ENCODE measurements at places on chromosomes 3 and 15.

GRCh38 chr15:70636540-70637165 lies 126.7 kb downstream of the UACA start:
- no peak for DNase-seq

- DNase-seq, result no peak
These were observed 342.1 kb upstream of the LRRC3B start for GRCh38 chr3:26280517-26280916.

DNA sequence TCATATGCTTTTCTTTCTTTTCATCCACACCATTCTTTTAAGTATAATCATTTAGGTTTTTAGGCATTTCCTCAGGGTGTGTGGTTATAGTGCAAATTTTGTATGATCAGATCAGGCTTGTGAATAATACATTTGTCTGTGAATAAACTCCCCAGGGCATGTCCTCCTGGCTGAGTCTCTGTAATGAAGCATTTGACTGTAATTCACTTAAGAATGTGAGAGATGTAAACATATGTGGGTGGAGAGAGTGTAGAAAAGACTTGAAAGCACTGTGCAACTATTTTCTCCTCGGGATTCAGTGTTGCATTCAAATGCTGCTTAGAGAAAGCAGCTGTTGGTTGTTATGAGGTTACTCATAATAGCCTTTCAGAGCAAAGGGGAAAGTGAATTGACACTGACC lies 996.5 kb downstream of the TUSC7 start:
- DNase-seq, result no peak

DNA sequence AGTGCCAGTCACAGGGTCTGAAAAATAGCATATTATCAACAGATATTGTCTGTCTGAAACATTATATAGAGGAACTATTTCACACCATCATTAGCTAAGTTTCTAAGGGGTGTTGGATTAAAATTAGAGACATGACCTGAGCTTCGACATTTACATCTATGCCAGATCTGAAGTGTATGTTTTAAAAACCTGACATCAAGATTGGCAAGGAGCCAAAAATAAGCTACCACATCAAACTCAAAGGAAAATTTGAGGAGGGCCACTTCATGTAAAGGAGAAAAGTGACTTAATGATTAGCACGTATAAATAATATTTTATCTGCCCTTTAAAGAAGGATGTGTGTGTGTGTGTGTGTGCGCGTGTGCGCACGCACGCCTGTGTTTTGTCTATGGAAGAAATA lies 752.0 kb upstream of the GRM7 start:
- DNase-seq, result no peak

GRCh38 chr3:106533788-106534160 lies 665.0 kb upstream of the CBLB start:
- no peak for DNase-seq

DNA sequence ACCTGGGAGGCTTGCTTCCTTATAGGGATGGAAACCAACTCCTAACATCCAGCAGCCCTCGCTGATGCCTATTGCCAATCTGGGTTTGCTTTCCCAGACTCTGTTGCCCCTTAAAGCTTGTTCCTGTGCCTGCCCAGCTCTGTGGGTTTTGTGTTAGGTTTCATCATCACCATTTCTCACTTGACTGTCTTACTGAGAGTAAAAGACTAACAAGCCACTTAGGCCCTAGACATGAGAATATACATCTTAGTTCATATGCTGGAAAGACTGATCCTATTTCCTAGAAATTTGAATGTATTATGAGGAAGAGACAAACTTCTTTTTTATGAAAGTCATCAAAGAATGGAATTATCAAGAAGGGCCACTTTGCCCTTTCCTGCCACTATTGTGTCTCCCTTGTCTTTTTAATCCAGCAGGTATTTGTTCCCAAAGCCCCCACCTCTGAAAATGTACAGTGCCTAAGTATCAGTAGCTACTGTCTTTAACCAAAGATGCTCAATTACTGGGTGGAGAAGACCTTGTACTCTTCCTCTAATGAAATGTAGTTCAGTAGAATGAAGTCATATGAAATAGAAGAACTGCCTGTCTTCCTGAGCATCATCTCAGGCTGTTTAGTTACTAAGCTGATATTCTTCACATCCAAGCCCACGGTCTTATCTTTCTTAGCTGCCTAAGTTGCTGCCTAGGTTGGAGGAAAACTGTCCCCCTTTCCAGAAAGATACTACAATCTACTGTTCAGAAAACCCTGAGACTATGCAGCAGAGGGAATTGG lies 59.8 kb upstream of the ZPLD1 start:
- no peak for DNase-seq

GRCh38 chr3:109018828-109019227 lies 65.1 kb upstream of the GUCA1C start:
- DNase-seq, result no peak

DNA sequence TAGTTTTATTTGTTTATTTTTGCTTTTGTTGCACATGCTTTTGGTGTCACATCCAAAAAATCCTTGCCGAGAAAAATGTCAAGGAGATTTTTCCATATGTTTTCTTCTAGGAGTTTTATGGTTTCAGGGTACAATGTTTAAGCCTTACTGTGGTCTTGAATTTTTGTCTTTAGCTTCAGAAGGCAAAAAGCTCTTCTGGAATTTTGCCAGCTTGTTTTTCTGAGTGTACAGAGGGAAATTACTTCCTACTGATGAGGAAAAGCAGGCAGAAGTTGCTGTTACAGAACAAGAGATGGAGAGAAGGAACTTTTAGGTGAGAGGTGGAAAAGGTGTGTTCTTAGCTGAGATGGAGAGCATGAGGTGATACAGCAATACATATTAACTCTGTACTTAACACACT lies 59.6 kb downstream of the UBE2E2 start:
- no peak for DNase-seq

DNA sequence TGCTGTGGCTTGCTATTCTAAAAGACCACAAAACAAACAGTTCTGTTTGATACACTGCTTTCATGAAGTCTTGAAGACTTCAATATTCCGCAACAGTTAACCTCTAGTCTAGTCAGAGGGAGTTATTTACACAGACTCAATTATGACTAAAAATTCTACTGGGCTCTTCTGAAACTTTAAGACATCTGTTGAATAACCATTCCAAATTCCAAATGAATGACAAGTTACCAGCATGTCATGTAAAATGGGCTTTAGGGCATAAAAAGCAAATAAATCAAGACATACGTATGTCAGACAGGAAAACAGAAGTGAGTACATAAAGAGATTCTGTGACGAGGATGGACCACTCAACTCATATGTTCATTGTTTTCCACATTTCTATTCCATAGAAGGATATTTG lies 93.9 kb downstream of the PLOD2 start:
- no peak for DNase-seq

GRCh38 chr3:130488288-130488687 lies 28.7 kb upstream of the COL6A6 start:
- DNase-seq, result no peak

DNA sequence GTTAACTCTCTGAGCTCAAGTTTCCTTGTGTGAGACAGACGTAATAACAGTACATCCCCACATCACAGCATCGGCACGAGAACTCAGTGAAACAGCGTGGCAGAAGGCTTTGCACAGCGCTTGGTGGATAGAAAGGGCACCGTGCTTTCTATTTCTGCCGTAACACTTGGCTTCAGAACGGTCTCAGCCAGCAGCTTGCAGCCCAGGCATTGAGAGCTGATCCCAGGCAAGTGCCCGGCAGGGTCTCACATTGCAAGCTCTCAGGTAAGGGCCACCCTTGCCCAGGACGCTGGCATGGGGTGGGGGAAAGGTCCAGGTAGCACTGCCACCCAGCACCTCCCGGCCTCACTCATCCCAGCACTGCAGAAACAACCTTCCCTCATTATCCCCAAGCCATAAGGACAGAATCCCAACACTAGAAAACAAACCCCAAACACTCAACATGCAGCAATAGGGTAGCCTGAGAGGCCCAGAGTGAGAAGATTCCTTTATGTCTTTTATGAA lies 70.5 kb upstream of the ITGA11 start:
- no peak for DNase-seq

- DNase-seq, result peak; percentile 43
These were observed 607 bp upstream of the IMP3 start for GRCh38 chr15:75640483-75641178.

GRCh38 chr3:70982700-70983140 lies 600.8 kb downstream of the FOXP1 start:
- DNase-seq, result no peak

DNA sequence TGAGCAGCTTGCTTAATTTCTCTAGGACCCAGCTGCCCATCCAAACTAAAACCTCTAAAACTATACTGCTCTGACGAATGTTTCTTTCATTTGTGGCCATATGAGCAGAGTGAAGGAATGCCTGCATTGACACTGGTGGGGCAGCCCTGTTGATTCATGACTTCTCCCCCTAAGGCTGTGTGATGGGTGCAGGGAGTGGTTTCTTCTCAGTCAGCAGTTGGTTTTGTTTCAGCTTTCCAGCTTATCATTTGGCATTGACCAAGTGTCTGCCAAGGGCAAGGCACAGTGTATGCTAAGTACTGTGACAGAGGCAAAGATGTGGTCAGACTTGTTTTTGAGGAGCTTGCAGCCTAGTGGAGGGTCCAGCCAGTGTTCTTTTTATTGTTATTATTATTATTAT lies 4.7 kb downstream of the ABHD6 start:
- DNase-seq, result no peak

- DNase-seq, result peak; percentile 90
These were observed 492 bp downstream of the MORF4L1 start for GRCh38 chr15:78872972-78873792.

GRCh38 chr15:80584973-80585525 lies 110.1 kb upstream of the ABHD17C start:
- DNase-seq, result no peak

DNA sequence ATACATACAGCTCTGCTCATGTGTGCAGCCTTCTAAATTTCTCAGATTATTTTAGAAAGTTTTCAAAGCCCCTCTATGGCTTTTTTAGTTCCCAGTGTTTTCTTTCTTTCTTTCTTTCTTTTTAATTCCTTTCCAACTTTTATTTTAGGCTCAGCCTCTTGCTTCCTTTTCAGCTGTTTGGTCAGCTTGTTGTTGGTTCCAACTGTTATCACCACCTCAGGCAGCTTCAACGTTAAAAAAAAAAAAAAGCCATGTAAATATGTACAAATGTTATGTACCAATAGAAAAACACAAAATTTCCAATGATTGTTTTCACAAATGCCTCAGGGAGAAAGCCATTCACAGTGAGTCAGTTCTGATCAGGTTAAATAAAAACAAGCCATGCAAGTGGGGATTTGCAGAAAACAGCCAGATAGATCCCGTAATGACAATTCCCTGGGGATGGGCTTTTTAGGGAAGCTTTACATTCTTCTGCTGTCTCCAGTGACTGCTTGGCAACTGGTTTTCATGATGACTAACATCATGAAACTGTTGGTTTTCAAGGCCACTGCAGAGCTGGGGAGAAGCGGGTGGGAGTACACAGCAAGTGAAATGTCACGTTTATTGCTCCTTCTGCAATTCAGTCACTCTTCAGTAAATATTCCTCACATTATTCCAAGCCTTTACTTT lies 908.4 kb downstream of the EPHA3 start:
- DNase-seq, result no peak

DNA sequence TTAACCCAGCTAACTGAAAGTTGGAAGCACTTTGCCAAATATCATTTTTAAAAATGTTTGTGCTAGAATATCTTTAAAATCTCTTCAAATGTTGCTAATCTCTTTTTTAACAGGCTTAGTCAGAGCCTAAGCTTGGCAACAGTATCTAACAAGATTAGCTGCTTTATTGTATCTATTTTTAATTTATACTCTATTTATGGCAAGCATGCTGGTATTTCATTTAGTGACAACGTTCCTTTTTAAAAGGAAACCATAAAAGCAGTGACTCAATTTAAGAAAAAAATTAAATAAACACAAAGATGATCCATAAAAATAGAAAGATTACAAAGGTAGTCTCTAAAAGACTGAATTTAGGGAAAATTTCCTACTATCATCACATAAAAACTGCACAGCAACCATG lies 40.5 kb downstream of the SLC12A6 start:
- no peak for DNase-seq

DNA sequence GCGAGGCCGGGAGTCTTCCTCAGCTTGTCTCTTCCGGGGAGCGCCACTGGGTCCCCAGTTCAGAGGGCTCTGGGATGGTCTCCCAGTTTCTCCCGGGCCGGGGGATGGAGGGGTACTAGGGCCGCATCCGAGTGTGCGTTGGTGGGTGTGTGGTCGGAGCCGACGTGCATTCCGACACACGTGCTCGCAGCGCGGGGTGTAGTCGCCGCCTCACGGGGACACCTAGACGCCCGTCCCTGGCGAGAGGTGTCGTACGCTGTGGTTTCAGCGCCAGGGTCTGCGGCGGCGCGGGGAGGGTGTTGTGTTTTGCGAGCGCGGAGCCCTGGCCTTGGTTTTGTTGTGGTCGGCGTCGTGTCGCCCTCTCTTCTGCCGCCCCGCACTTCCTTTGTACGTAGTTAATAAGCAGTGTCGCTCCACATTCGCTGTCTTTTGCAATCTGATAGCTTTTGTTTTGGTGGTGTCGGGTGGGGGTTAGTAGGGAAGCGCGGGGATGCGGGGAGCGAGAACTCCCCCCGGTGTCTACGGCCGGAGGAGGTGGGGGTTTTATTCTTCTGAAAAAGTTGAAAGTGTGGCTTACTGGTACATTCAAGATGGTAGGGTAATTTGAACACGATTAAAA lies 2.2 kb downstream of the IGF1R start:
- peak; percentile 33 for DNase-seq

- no peak for DNase-seq
These were observed 5.2 kb downstream of the CDHR4 start for GRCh38 chr3:49794431-49794830.

DNA sequence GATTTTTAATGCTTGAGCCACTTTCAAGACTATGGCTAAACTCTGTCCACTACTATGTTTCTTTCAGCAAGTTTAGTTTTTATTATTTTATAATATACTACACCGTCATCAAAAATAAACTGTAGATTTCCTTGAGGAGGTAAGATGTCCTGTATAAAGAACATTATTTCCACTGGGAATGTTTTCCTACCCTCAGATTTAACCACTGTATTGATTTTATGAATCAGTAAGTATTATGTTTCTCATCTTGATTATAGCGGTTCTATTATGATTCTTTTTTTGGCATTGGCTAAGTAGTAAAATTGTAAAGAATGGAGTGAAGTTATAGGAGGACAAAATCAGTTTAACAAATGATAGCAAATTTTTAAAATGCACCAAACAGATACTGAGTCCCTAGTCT lies 44.4 kb downstream of the ADAM10 start:
- no peak for DNase-seq

- no peak for DNase-seq
These were observed 34.6 kb downstream of the SRPRB start for GRCh38 chr3:133840055-133840737.

DNA sequence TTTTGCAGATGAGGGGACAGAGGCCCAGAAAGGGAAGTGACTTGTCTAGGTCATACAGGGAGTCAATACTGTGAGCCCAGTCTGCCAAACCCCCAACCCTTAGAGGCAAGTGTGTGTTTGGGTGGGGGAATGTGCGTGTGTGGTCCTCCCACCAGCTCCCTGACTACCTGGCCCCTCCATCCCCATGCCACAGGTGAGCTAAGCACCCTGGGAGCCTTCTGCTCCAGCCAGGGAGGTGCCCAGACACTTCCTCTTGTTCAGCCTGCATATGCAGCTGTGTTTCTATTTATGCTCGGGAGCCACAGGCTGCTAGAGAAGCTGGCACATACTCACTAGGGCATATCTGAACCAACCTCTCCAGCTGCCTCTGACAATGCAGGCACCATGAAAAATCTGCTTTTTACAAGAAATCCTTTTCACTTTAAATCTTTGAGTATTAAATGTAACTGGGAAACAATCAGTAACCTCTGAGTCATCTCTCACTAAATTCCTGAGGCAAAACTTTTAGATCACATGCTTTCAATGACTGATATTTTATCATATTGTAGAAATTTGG lies 20.7 kb downstream of the TBC1D2B start:
- no peak for DNase-seq

GRCh38 chr3:129723558-129724324 lies 117.3 kb upstream of the PLXND1 start:
- no peak for DNase-seq
